ENCODE measurements at places on chromosomes 2 and 18. TPM values are rescaled to one million over a fixed set of nuclear protein-coding genes. Genes with fewer than 3 reads are reported as not detected.

IL1RN gene
- not detected for total RNA-seq

DNA sequence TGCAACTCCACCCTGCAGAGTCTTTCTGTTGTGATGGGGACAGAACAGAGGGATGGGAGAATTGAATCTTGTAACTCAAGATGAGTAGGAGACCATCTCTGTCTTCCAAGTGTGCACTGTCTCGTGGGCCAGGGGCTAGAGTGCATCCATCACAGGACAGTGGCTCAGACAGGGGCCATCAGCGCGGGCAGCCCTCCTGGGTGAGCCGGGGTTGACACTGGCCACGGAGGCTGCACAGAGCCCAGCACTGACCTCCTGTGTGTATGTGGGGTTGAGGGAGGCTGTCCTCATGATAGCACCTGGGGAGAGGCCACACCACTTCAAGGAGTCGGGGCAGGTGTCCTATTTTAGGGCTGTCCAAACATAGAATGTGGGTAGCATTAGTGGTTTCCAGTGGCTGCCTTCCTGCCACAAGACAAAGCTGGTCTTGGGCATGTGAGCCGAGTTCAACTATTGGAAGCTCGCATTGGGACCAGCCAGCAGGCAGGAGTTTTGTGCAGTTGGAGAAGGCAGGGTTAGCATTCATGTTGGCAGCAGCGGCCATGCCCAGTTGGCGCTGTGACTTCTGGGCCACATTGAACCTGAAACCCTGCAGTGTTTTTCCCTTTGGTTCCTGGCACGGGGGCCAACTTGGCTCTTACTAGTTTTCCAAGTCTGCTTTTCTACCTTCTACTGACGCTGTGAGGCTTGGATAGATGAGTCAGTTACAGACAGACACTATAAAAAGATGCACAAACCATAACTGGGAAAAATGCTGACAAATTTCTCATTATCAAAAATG is 45.3 kb downstream of the ACOXL start:
- no peak for DNase-seq

GRCh38 chr18:43620936-43621335 is 343.6 kb upstream of the SYT4 start:
- no peak for DNase-seq

CKAP2L gene
- 31.3 TPM for total RNA-seq

DNA sequence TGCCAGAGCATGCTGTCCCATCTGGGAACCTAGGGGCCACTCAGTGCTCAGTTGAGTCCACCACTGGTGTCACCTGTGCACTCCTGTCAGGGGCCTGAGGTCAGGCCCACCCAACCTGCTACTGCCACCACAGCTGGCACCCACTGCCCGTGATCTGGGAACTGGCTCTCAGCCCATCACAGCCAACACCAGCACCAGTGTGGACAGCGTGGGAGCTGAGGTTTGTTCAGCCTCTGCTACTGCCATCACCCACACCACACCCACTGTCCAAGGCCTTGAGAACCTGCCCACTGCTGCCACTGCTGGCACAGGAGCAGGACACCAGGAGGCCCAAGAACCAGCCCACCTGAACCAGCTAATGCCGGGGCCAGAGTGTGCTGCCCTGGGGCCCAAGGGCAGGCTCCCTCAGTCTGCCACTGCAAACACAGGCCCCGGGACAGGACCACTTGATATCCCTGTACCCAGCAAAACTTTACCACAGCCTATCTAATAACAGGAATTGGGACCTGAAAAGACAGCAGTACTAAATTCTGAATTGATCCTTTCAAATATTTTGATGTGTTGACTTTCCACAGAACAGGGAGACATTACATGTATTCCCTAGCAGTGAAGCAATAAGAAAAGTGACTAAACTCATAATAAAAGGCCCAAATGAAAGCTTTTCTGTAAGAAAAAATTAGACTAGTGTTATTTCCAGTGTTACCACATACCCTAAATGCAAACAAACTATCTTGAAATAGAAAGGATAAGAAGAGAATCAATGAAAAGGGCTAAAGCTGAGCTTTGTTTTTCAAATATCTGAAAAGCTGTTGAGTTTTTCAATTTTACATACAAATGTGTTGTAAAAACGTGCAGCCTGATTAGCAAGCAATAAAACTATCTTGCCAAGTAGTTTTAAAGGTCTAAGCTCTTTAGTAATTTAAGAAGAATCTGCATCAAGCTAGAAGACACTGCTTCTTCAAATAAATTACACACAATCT is 640.7 kb downstream of the METTL4 start:
- DNase-seq, result no peak

ZNF396 gene
- 3.6 TPM for total RNA-seq

- no peak for DNase-seq
Measured at GRCh38 chr2:5854797-5855196, 162.6 kb downstream of the SOX11 start.

GRCh38 chr18:62767321-62767720 is 52.0 kb downstream of the PHLPP1 start:
- DNase-seq, result no peak

DNA sequence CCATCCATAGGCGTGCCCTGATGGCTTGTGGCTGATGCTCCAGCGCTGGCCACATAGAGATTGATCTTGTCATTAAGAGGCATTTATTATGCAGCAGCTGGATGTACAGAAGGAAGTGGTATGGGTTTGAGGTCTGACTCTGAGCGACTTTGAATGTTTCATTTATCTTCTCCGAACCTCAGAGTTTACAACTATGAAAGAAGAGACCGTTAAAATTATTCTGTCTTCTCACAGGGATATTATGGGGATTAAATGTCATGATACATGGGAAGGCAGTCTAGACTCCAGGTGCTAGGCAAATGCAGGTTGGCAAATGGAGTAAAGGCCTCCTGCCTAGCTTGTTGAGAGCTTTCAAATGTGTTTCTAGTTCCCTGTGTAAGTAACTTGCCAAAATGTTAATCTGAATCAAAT is 30.3 kb downstream of the MOGAT1 start:
- no peak for DNase-seq

- no peak for DNase-seq
Measured at GRCh38 chr2:2108756-2109155, 222.3 kb downstream of the MYT1L start.

SATB2 gene
- total RNA-seq, result 9.2 TPM

GPR155 gene
- total RNA-seq, result 1.7 TPM

GRCh38 chr2:122478117-122478516 is 722.7 kb downstream of the TSN start:
- DNase-seq, result no peak

DNA sequence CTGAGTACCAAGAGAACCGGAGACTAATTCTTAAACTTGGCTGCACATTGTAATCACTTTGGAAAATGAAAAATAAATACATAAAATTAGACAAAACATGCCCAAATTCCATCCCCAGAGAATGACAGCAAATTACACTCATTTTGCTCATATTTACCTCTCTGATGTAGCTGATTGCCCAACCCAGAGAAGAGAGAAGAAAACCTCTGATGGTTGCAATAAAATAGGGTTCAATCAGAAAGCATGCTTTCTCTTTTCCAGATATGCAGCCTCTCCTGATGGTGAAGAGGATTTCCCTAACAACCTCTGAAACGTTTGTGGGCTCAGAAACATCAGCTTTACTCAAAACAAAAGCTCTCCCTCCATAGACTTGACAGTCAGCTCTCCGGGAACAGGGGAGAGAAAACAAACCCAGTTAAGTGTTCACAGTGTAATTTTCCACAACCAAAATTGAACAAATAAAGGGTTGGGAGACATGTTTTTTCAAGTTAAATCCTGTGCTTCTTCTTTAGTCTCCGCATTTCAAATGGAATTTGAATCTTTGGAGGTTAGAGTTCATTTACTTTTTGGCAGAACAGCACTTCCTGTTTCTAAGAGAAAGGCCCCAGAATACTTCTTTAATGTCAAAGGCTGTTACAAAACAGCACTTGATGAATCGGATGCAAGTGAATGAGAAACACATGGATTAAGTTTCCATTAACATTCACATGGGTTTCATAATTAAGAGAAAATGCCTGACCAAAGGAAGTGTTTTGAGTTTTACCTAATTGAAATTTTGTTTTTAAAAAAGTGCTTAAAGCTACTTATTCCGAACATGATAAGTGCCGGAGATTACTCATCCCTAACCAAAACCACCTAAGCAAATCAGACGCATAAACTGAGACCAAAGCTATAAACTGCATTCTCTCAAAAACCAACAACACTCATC is 570.1 kb upstream of the SYT4 start:
- no peak for DNase-seq

RFTN2 gene
- 20.6 TPM for total RNA-seq

DNA sequence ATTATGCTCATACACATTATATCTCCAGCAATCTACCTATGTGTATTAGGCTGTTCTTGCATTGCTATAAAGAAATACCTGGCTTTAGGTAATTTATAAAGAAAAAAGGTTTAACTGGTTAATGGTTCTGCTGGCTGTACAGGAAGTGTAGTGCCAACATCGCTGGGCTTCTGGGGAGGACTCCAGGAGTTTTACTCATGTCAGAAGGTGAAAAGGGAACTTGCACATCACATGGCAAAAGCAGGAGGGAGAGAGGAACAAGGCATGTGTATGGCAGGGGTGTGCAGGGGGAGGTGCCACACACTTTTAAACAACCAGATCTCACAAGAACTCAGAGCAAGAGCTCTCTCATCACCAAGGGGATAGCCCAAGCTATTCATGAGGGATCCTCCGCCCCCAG is 715.4 kb upstream of the ZEB2 start:
- no peak for DNase-seq

ASXL3 gene
- 18.2 TPM for total RNA-seq

GRCh38 chr2:229127471-229127870 is 143.6 kb downstream of the PID1 start:
- no peak for DNase-seq
